ENCODE measurements at places on chromosomes 1 and 21.

DNA sequence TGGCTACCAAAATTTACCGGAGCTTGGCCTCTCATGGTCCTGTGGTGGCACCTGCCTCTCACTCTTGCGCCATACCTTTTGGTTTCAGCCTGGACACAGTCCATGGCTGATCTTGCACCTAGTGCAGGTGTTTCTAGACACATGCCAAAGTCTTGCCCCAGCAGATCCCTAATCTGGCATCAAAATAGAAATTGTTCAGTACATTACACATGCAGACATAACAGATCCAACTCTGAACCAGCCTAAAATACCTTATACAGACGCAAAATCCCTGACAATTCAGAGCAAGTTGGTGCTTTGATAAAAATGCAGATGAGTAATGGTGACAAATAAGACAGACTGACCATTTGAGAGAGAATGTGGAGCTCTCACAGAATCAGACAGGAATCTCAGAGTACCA is 44.1 kb downstream of the NGF start:
- DNase-seq: no peak

DNA sequence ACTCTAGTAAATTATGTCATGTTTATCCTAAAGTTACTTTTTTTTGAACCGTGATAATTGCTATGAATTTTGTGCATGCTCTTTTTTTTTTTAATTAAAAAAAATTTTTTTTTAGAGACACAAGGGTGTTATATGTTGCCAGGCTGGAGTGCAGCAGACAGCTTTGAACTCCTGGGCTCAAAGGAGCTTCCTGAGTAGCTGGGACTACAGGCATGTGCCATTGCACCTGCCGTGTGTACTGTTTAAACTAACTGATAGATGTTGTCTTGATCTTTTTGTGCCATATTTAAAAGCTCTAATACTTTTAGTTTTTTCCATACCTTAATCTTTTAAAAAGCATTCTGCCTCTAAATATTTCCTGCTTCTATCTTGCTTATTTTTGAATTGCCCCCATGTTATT is 60.7 kb downstream of the KIF1B start:
- DNase-seq: no peak

- peak; percentile 45 for DNase-seq
Measured at GRCh38 chr1:229037806-229038405, 233.0 kb upstream of the RAB4A start.

DNA sequence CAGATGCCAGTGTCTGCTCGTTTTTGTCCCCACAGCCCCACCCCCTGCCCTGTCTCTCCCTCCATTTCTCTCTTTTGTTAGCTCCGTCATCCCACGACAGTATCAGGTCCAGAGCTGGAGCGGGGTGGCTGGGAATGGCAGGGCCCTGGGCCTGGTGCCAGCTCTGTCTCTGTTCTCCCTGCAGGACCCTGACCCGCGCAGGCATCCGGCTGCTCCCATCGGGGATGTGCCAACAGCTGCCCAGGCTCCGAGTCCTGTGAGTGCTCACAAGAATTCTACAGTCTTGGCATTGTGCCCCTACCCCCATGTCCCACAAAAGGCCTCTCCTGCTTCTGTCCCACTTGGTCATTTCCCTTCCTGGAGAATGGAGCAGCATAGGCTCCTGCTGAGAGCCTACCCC is 37.4 kb downstream of the UBE2T start:
- DNase-seq: no peak

DNA sequence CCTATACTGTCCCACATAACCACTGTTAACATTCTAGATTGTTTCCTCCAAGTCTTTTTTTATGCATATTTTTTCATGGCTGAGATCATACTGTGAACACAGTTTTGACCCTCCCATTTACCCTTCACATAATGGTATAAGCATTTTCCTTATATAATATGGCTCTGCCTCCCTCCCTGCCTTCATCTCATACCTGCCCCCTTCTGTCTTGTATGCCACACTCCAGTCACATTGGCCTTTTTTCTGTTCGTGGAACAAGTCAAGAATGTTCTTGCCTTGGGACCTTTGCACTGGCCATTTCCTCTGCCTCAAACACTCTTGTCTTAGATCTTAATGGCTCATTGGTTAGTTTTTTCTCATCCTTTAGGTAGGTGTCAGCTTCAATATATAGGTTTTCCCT is 24.3 kb upstream of the ELAVL4 start:
- peak; percentile 26 for DNase-seq

DNA sequence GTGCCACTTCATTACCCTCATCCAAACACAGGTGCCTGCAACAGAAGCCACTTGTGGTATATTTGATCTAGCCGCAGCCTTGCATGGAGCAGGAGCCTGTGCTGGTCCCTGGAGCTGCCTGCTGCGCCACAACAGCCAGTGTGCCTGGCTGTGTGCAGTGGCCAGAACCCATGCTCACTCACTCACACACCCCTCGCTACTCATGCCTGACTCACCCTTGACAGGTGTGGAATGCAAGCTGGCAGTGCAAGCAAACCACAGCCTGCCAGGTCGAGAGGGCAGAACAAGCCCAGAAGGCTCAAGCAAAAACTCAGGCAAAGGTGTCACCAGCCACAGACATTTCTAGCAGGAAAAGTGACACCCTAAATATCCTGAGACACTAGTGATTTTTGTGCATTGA is 1510.9 kb downstream of the KCNT2 start:
- DNase-seq: no peak

DNA sequence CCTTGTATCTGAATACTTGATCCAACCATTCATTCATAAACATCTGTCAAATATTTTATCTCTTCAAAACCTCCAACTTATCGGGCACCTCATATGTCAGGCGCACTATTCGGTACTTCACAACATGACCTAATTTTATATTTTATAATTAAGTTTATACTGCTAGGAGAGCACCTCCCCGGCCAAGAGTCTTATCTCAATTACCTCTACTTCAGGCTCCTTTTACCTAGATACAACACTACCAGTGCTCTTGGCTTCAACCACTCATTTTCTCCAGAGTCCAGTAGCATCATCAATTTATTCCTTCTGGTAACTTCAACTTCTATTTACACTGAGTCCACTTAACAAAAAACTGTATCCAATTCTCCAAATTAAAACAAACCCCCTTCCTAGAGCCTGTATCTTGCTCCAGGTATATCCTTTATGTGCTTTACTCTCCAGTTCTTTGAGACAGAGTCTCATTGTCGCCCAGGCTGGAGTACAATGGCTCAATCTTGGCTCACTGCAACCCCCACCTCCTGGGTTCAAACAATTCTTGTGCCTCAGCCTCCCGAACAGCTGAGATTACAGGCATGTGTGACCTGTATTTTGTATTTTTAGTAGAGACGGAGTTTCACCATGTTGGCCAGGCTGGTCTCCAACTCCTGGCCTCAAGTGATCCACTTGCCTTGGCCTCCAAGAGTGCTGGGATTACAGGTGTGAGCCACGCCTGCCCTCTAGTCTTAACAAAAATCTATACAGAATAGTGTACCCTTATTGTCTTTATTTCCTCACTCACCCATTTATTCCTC is 18.8 kb downstream of the GPBP1L1 start:
- DNase-seq: no peak

DNA sequence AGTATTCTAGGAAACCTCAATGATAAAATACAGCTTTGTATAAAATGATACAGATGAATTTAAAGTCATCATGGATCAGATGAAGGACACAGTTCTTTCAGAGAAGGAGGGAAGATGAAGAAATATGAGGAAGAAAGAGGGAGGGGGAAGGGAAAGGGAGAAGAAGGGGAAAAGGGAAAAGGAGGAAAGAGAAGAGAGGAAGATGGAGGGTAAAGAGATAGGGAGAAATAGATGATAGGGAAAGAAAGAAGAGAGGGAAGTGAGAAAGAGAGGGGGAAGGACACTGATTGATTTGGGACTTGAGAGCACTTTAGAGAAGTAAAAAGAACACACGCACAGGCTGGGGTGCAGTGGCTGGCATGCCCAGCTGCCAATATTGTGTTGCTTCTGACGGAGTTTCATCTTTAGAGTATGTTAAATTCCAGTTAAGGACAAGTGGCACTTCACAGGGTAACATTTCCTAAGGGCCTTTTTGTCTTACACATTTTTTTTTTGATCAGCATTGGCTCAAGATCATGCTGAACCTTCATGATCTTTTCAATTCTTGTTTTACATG is 235.9 kb upstream of the DMRTA2 start:
- peak; percentile 8 for DNase-seq

DNA sequence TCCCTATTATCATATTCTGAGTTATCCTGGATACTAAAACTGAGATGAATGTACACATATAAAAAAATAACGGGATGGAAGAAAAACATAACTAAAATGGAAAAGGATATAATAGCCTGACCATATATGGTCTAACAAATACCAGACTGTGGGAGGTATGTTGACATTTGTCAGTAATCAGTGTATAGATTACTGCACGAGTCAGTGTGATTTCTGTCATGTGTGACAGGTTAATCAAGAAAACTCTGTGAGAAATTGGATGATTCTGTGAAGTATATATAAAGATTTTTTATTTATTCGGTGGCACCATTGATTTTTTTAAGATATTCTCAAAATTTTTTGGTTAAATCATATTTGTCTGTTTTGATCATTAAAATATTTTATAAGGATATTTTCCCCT is 547.3 kb upstream of the B3GALT2 start:
- no peak for DNase-seq

DNA sequence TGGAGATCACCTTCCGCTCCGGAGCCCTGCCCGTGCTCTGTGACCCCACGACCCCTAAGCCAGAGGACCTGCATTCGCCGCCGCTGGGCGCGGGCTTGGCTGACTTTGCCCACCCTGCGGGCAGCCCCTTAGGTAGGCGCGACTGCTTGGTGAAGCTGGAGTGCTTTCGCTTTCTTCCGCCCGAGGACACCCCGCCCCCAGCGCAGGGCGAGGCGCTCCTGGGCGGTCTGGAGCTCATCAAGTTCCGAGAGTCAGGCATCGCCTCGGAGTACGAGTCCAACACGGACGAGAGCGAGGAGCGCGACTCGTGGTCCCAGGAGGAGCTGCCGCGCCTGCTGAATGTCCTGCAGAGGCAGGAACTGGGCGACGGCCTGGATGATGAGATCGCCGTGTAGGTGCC is 9.6 kb downstream of the SPATA46 start:
- no peak for DNase-seq

- no peak for DNase-seq
Measured at GRCh38 chr1:31584869-31585735, 8.8 kb downstream of the TINAGL1 start.

- DNase-seq: no peak
Measured at GRCh38 chr1:30302858-30303257, 420.5 kb downstream of the MATN1 start.

DNA sequence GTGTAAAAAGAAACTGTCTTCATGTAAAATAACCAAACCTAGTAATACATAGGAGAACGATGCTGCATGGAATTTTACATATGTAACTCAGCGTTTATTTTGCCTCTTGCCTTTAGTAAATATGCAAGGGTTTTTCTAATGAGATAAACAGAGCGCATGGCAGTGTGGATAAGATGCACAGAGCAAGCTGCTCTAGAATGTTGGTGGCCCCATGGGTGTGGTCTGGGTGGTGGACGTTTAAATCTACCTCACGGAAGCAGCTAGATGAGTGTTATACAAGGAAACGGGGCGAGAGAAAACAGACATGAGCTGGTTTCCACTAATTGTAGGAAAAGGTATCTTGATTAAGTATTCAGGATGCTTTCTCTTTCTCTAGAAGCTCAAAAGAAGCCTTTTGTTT is 205.9 kb downstream of the DSCAM start:
- DNase-seq: no peak

- DNase-seq: no peak
Measured at GRCh38 chr1:63918418-63918945, 144.7 kb downstream of the ROR1 start.

DNA sequence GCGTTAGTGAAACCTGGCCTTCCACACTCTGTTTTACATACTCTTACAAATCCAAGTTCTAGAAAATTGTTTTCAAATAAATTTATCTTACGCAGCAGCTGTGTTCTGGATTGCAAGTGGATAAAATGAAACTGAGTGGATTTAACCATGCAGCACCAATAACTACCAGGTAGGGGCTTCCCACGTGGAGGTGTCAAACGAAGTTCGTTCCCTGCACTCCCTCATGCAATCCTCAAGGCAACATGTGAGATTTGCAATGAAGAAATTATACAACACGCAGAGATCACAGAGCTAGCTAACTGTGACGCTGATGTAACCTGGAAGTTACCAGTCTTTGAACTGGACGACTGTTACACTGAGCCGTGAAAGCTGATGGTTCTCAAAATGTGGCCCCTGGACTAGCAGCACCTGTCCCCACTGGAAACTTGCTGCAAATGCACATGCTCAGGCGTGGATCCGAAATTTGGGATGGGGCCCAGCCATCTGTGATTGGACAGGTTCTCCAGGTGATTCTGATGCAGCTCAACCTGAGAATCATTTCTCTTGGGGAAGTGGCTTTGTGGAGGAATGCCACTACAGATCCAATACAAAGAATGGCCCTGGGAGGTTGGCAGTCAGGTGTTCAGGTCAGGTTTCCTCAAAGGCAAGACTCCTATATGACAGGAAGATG is 36.3 kb downstream of the RSPH1 start:
- no peak for DNase-seq

DNA sequence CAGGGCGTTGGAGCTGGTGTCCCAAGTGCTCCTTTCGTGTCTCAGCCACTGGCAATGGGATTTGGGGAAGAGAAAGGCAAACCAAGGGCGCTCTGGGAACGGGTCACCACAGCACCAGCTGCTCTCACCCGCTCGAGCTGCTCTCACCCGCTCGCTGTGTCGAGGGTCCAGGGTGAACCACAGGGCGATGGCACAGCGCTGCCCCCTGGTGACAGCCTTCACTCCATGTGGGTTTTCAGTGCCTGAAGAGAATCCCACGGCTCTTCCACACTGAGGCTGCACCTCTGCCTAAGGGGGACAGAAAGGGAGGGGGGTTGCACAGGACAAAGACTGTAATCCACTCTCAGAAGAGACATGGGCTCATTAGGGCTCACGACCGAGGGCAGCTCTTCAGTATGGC is 7.1 kb upstream of the CLDN19 start:
- peak; percentile 30 for DNase-seq

GRCh38 chr1:20358761-20359263 is 68.1 kb downstream of the VWA5B1 start:
- DNase-seq: peak; percentile 66

DNA sequence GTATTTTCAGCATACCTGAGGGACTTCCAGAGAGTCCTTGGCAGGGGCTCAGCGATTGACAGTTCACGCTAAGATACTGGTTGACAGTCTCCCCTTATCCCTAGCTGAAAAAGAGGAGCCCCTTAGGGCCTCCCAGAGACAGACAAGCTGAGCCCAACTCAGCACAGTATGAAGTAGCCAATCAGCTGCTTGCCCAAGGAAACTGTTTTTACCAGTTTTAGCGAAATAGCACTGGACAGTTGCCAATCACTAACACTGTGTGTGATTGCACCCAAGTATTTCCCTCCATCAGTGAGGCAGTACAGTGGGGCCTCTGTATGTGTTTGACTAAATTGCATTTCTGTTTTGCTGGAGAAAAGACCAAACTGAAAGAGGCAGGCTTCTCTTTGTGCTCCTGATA is 27.0 kb downstream of the KHDRBS1 start:
- DNase-seq: no peak

DNA sequence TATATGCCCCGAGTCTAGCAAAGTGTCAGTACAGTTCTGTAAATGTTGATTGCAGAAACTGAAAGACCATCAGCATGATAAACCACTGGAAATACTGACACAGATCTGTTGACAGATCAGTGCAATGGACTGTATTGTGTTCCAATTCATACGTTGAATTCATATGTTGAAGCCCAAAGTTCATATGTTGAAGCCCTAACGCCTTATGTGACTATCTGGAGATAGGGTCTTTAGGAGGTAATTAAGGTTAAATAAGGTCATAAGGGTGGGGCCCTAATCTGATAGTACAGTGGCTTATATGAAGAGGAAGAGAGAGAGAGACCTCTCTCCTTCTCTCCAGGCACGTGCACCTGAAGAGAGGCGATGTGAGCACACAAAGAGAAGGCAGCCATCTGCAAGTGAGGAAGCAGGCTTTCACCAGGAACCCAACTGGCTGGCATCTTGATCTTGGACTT is 144.7 kb downstream of the MRPL39 start:
- DNase-seq: no peak
